ENCODE measurements at places on chromosomes 11 and 22.

GRCh38 chr11:6531267-6531752, 34.2 kb downstream of the DNHD1 start:
- DNase-seq: peak; percentile 10

- DNase-seq: no peak
Measured at GRCh38 chr22:27870234-27871191, 48.5 kb downstream of the PITPNB start.

DNA sequence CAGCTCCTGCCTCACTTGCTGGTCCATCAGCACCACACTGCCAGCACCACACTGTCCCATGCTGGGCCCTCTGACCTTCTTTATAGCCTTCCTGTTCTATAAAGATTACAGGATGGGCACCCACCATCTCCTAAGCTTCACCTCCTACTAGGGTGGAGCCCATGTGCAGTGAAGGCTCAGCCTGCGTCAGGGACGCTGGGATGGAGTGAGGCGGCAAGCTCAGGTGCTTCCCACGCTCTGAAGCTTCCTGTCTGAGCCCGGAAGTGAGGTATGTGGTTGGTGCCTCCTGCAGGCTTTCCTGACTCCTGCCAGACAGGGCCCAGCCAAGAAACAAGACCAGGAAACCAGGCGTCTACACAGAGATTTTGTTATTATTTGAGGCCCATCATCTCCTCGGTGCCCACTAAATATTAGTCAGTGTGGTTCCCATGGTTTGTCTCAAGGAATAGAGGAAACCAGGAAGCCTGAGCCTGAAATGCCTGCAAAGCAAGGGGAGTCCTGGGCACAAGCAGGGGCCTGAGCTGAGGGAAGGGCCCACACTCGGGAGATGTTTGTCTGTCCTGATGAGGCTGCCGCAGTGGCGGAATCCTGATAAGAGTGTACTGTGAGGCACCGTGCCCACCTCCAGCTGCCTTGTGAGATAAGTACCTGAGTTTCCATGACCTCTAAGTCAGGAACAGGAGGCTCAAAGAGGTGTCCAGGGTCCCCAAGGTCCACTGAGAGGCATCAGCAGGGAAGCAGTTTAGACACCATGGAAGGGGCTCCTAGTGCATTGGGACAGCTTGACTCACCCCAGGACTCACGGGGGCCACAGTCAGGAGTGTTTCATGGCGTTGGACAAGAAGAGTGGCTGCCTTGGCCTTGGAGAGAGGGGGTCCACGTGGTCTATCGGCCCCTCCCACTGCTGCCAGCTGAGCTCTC, 22.0 kb downstream of the RSPH14 start:
- no peak for DNase-seq

GRCh38 chr11:62267576-62267975, 2.4 kb upstream of the SCGB2A2 start:
- DNase-seq: no peak

DNA sequence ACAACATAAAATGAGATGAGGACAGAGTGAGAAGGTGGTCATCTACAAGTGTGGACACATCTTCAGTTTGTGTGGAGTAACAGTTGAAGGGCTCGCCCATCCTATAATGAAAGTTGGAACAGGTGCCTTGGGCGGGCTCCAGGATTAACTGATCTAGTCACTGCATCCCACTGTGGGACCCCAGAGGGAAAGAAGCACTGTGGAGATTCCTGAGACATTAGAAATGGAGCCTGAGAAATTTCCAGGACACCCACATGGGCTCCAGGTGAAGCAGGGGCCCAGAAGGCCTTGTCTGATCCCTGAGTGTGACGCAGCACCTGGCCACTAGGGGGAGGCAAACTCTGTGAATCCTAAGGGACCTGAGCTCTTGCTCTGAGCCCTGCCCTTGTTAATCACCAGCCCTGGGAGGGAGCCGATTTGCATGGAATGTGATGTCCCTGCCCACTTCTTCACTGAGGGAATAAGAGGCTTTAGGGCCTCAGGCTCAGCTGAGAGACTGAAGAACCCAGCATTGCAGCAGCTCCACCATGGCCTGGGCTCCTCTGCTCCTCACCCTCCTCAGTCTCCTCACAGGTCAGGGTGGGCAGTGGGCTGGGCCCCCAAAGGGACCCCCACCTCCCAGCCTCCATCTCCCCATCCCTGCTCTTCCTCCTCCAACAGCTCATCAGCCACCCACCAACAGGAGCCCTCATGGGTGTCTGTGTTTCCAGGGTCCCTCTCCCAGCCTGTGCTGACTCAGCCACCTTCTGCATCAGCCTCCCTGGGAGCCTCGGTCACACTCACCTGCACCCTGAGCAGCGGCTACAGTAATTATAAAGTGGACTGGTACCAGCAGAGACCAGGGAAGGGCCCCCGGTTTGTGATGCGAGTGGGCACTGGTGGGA, 98.4 kb downstream of the VPREB1 start:
- peak; percentile 31 for DNase-seq

DNA sequence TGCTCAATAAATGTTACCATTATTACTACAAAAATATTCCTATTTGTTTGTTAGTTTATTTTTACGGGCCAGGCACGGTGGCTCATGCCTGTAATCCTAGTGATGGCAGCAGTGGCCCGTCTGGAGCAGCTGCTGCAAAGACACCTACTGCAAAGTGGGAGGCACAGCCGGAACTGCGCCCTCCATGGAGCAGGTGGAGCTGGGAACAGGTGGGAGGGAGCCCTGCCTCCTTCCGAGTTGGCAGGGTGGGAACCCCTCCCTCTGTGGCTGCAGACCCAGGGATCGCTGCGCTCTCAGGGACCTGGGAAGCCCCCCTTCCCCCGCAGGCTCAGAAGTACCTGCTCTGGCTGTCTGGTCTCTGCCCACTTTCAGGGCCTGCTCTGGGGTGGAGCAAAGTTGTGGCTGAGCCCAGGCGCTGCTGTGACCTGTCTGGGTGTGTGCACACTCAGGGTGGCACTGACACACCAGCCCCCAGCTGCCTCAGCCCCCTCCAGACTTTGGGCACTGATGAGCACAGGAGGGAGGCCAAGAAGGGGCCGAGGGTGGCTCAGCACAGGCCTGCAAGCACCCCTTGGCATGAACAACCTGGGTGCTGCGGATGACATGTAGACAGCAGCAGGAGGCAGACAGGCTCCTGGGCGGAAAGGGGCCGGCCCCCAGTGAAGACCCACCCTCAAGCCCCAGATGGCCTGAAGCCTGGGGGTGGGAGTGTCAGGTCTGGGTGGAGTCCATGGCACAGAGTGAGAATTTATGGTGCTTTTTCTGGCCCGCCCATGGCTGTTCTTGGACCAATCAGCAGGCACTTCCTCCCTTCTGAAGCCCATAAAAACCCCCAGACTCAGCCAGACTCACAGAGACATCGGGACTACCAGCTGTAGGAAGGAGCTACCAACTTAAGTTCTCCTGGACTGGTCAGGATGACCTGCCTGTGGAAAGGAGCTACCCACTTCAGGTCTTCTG, 103.7 kb upstream of the CLMP start:
- no peak for DNase-seq

DNA sequence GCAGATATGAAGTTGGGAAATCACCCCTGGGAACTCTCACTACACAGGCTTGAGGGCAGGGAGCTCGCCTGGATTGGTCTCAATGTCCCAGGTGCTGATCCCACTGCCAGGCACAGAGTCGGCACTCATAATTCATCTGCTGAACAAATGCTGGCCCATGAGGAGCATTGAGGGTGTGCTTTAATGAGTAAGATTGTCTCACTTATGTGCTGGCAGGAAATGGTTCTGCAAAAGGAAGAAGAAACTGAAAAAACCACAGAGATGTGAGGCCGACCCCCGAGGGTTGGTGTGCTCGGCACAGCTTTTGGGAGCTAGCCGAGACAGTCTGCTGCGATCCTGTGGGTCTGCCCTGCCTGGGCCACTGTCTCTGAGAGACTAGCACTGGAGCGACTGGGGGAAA, 9.4 kb downstream of the PLAAT2 start:
- peak; percentile 64 for DNase-seq

- no peak for DNase-seq
Measured at GRCh38 chr22:49142296-49142695, 685.4 kb downstream of the BRD1 start.

- no peak for DNase-seq
Measured at GRCh38 chr11:119426142-119426541, 3.2 kb upstream of the THY1 start.

DNA sequence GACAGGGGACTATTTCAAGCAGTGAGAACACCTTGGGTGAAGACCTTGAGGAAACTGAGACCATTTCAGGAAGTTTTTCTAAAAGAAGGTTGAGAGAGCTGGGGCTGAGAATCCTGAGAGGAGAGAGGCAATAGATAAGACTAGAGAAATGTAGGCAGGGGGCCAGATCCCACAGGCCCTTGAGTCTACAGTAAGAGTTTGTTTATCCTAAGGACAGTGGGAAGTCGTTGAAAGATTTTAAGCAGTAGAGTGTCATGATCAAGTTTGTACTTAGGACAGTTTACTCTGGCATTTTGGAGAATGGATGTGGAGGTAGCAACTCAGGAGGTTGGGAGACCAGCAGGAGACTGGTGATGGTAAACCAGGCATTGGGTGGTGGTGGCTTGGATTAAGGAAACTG, 17.1 kb downstream of the HSD17B12 start:
- DNase-seq: no peak

DNA sequence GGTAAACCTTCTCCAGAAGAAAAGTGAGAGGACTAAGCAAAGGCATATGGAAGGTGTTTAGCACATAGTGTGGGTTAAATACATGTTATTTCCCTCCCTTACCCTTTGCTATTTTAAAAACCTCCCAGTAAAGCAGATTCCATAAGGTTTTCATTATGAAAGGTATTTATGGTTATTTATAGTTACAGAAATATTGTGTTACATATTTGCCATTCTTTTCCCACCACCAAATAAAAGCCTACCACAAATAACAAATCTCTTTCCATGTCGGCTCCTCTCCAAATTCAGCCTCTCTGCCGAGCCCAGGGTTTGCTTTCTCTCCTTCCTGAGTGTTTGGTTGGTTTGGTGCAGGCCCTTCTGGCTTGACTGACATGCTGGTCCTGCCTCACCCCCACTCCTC, 64.4 kb downstream of the INSC start:
- DNase-seq: no peak

DNA sequence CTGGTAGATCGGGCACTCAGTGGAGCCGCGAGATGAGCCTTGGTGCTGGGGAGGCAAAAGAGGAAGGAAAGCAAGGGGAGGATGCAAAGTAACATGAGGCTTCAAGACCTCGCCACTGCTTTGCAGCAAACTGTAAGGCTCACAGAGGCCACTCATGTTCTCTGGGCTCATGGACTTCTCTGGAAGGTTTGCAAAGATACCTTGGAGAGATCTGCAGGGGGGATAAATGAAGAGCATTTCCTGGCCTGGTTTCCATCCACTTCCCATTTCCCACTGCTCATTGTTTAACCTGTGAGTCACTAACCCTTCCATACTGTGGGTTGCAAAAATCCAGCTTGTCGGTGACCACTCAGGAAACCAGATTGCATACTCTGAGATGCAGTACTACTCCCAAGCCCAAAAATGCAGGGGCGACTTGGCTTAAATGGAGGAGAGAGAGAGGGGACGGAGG, 38.5 kb downstream of the OSBP2 start:
- no peak for DNase-seq

GRCh38 chr22:23291806-23292452, 111.6 kb downstream of the BCR start:
- DNase-seq: no peak

All from GM12864 (cell line).